Colonic mucosa (tissue), 4 donors: ENCODE measurements at places on chromosomes 1 and 21. TPM values are rescaled to one million over a fixed set of nuclear protein-coding genes. Genes with fewer than 3 reads are reported as not detected.

GRCh38 chr1:37677808-37678207, 14.5 kb upstream of the CDCA8 start:
- DNase-seq: no peak

DNA sequence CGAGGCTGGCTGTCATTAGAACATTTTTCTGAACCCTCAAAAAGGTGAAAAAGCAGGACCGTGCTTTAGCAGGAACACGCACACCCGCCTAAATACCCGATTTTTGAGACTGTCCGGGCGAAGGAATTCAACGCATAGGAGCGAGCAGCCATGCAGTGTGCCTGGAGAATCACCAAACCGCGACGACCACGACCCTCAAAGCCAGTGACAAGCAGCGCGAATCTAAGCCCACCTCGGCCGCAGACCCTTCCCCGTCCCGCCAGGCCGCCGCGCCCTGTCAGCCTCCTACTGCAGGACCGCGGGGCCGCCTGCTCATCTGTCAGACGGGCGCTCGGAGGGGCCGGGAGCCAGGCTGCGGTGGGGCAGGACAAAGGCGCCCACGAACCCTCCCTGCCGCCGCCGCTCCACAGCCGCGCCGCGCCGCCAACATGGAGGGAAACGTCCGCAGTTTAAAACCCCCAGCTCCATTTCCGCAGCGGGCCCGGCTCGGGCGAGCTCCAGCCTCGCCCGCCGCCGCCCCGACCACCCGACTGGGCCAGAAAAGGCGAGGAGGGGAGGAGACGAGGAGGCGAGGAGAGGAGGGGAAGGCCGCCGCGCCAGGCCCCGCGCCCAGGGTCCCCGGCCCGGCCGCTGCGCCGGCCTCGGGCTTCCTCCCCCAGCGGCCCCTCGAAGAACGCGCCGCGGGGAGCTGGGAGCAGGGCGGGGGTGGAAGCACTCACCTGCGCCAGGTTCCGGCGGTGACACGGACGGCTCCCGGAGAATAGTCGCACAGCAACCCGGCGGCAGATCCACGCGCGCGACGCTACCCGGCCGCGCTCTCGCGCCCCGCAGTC, at the start of gene LBR:
Gene LBR, minus strand, starts transcription at position 804 of the 833 bp plus-strand sequence. CDS start 3,963 bp downstream, outside the sequence.
- DNase-seq: peak; percentile 43

DNA sequence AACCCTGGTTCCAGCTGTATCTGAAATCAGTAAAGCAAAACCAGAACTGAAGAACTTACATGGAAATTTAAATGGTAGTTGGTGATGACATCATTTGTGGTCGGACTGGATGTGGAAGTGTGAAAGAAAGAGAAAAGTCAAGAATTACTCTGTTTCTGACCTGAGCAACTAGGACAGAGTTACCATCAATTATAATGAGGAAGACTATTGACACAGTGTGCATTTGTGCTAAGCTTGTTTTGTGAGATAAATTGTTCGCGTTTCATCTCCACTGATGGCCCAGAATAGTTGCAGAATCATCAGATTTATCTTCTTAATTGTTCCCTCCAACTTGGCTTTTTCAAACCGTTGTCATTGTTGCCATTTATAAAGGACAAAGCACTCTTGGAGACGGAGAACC, 410.6 kb upstream of the DEPDC1 start:
- no peak for DNase-seq

GRCh38 chr1:20443703-20444586, 42.1 kb downstream of the CAMK2N1 start:
- DNase-seq: no peak

PADI3 gene
- 0.13 TPM for total RNA-seq

METTL18 gene
- 4.4 TPM for total RNA-seq

PEAR1 gene
- 2.5 TPM for total RNA-seq
